ENCODE measurements at places on chromosomes 12 and 14.

DNA sequence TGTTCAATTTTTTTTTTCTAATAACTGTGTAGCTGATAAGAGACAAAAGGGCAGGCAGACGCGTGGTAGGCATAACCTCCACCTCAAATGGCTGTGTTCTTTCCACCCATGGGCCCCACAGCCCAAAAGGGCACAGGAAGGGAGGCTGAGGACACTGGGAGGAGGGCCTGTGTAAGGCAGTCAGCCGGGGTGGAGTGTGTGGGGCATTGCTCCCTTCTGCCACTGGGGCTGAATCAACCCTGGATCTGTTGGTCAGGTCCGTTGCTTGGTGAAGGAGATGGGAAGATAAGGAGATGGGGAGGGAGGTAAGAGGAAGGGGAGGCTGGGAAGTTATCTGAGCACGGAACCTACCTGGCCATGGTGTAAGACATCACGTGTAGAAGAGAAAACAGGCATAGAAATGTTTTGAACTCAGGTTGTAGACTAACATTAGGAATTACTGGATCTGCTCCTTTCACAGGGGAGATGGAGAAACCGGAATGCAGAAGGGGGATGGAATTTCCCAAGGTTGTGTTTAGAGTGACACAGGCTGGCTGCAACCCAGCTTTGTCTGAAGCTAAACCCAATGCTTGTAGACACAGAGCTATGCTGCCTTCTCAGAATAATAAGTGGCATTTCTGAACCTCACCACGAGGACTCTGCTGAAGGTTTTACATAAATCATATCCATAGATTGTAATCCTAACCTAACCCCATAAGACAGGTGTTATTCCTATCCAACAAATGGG lies 138.5 kb upstream of the NOS1 start:
- no peak for DNase-seq

- DNase-seq = no peak
Observed at GRCh38 chr14:105495990-105496830, 5.2 kb downstream of the TEDC1 start.

DNA sequence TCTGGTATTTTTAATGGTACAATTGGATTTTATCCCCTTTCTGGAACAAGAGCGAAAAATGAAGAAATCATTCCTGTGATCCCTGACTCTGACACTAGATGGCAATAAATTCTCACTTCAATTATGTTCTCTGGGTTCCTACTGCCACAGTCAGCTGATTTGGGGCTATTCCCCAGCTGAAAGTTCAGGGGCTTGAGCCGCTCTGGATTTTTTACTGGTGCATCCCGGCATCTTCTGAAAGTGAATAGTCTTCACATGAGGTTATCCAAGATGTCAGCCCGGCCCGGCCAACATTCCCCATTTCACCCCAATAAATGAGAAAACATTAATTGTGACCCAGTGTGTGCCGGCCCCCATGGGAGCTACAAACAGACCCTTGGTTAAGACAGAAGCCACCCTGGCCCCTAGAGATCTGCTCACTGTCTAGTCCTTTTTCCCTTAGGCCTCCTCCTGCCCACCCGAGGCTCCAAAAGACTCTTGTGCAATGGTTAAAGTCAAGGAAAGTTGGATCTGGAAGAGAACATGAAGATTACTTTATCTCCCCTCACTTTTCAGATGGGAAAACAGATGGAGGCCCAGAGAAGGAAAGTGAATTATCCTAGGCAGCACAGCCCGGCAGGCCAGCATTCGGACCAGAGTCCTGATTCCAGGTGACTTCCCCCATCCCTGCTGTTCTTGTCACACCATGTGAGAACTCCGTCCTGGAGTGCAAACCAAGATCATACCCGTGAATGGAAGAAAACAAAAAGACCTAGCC lies 20.8 kb downstream of the CKAP4 start:
- DNase-seq = peak; percentile 62

DNA sequence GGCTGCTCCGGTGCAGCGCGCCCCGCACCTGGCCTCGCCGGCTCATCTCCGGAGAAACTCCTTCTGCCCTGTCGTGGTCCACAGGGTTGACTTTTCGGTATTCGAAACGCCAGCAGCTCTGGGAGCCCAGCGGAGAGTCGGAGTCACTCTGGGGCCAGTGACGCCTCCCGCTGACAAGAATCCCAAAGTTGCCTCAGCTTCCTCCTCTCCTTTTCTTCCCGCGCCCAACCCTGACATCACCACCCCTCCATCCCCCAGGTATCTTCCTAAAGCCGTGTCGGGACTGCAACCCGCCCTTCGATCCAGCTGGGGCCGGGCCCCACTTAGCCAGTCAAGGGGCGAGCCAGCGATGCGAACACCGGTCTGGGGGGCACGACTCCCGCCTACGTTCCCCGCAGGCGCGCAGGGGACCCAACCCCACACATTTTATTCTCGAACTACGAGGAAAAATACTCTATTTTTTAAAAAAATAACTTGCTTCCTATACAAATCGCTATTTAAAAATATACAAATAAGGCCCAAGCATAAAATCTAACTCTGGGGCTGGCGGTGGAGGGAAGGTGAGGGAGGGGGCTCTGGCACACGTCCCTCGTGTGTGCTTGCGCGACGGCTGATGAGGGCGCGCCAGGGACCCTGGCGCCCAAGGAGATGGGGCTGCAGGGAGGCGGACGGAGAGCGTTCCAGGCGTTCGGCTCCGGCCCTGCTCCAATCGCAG lies 2.1 kb downstream of the NKX2-8 start:
- DNase-seq = no peak

- DNase-seq = no peak
Observed at GRCh38 chr12:51848841-51849735, 570 bp upstream of the FIGNL2 start.

- peak; percentile 39 for DNase-seq
Observed at GRCh38 chr12:104360157-104360556, 56.6 kb downstream of the EID3 start.

DNA sequence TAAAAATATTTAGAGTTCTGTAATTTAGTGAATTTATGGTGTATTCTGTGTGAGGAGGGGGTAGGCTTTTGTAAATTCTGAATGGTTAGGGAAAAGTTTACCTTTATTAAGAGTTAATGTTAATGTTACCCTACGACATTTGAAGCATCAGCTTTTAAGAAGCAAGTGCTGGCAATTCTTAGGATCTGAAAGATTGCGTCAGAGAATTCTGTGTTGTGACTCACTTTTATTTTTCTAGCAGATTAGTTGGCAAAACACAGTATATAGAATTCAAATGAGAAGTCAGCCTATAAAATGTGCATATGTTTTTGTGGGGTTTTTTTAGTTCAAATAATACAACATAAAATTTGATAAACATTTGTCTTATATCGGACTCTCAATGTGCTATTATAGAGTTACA lies 97.6 kb downstream of the RAD52 start:
- peak; percentile 72 for DNase-seq

- DNase-seq = no peak
Observed at GRCh38 chr12:121189131-121189530, 20.8 kb upstream of the P2RX4 start.

DNA sequence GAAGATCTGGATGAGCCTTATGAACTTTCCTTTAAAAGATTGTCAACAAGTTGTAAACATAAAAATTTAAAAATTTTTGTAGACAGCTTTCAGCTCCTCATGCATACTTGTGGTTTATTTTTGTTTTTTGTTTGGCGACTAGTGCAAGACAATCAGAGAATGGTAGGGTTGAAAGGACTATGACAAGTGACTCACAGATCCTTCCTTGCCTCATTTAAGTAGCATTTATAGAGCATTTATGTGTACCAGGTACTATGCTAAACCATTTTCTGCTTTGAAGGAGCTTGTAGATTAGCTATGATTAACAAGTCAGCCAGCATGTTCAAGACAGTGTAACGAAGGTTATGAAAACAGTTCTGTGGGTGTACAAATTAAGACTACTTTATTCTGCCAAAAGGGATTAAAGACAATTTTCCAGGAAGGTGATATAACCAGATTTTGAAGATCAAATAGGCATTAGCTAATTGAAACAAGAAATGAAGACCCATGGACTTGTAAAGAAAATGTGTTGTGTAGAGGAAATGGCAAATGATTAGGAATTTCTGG lies 122.0 kb downstream of the PCNX1 start:
- no peak for DNase-seq

DNA sequence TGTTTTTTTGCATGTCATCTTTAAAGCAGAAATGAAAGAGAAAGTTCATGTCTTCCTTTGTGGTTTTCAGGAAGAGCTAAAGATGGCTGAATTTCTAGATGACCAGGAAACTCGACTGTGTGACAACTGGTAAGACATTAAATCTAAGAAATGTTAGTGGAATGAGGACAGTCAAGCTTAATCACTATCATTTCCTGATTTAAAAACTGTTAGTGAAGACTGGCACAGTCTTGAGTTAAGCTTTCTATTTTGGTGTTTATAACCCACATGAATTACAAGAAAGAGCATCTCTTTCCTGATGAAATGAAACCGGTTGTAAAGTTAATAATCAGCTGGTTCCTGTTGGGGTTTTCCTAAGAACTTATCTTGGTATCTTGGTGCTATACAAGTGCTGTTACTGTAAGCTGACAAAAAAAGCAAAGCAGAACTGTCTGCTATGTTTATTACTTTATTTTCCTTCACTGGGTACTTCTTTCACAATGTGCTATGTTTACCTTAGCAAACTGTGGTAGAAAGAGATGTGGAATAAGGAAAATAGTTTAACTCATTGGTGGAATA lies 5.2 kb downstream of the TRAFD1 start:
- no peak for DNase-seq

GRCh38 chr12:128840862-128841468 lies 12.3 kb upstream of the GLT1D1 start:
- DNase-seq = no peak

GRCh38 chr14:100149851-100150611 lies 9.4 kb downstream of the DEGS2 start:
- no peak for DNase-seq

DNA sequence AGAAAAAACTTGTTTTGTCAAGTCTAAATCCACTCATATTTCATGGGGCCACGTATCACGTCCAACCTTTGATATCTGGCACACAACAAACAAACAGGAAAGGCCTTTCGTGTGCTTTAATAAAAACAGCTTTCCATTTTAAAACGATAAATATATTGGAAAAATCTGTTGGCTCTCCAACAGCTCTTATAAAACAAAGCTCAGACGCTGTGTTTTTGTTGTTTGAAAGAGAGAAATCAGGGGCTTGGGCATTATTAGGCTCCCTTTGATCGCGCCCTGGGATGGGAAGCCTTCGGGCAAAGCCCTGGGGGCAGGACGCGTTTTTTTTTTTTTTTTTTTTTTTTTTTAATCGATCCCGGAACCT lies 429 bp upstream of the PLEKHA5 start:
- no peak for DNase-seq

DNA sequence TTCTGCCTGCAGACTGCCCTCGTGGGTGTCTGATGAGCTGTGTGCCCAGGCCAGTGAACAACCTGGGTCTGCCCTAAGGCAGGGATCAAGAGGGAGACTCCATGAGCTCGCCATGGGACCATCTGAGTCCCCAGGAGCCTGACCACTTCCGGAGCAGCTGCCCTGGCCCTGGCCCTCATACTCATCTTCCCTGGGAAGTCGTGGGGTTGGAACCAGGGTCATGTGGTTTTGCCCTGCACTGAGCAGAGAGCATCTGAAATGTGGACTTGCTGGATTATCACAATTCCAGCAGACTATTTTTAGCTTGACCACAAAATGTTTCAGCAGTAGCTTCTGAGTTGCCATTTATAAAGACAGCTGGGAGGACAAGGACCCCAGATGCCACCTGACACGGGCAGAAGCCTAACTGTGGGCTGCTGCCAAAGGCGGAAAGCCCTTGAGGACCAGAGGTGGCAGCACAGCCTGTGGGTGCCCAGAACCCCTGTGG lies 6.7 kb downstream of the BTBD6 start:
- peak; percentile 28 for DNase-seq

- DNase-seq = peak; percentile 52
Observed at GRCh38 chr12:6700646-6701051, at the start of gene PIANP. PIANP (minus strand) TSS chr12:6700815; CDS start chr12:6698061, 2,754 bp downstream.

DNA sequence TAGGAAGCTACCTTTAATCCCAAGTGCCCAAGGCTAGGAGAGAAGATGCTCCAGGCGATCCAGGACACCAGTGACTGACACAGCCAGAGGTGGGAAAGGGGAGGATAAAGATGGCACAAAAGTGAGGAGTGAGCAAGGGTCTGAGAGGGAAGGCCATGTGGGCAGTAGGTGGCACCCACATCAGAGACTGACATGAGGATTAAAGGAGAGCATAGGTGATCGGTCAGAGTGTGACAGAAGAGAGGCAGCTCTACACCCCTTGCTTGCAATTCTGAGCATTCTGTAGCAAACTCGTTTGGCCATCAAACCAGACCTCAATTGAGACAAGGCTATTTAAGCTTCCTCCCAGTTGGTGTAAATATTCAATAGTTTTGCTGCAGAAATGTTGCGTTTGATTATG lies 724 bp upstream of the CD27 start:
- DNase-seq = no peak

GRCh38 chr14:64828071-64828470 lies 51.6 kb downstream of the SPTB start:
- DNase-seq = no peak

GRCh38 chr12:87939182-87939581 lies 90.0 kb downstream of the C12orf50 start:
- DNase-seq = no peak

DNA sequence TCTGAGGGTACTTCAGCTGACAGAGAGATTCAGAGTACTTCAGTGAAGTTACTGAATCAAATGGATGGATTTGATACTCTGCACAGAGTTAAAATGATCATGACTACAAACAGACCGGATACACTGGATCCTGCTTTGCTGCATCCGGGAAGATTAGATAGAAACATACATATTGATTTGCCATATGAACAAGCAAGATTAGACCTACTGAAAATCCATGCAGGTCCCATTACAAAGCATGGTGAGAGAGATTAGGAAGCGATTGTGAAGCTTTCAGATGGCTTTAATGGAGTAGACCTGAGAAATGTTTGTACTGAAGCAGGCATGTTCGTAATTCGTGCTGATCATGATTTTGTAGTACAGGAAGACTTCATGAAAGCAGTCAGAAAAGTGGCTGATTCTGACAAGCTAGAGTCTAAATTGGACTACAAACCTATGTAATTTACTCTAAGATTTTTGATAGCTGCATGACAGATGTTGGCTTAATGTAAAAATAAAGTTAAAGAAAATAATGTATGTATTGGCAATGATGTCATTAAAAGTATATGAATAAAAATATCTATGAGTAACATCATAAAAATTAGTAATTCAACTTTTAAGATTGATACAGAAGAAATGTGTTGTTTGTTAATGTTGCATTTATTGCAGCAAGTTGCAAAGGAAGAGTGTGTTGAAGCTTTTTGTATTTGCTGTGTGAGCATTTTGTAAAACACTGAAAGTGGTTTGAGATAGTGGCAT lies 136.1 kb upstream of the RAP1B start:
- DNase-seq = no peak

Data from fibroblast of skin of right biceps (primary cell).